ENCODE measurements at places on chromosomes 2 and 18.

- no peak for DNase-seq
Observed at GRCh38 chr2:219556413-219556812, 12.6 kb downstream of the TMEM198 start.

DNA sequence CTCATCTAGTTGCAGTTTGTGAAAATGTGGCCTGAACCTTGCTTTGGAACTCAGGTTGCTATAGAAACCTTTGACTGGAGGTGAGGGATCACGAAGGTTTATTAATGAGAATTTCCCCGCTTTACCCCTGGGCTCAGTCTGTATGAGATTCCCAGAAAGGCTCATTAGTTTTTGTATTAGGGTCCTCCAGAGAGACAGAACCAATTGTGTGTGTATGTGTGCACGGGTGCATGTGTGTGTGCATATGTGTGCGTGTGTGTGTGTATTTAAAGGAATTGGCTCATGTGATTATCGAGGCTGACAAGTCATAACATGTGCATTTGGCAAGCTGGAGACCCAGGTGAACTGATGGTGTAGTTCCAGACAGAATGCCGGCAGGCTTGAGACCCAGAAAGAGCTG, 113.8 kb upstream of the DLX2 start:
- DNase-seq = no peak

DNA sequence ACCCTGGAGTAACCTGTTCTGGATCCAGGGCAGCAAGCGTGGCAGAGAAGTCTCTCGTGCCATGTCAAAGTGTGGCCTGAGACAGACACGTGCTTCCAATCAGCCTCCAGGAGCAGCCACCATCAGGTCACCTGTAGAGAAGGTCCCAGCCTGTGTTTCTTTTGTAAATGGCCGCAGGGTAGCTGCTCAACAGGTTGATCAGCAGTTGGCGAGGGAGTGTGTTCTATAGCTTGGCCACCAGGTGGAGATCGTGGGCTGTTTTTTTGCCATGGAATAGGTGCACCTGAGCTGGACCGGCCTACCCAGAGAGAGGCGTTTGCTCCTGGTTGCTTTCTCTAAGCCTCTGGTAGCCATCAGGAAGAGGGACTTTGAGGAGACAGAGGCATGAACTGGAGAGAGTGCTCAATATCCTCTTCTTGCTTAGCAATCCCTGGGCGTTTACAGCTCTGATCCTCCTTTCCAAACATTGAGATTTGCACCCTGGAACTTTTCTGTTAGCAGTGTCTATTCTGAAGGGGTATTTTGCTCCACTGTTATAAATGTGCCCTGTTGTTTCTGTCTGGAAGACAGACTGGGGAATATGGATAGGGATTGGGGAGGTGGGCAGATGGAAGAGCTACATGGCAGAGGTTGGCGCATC, 34.2 kb upstream of the EN1 start:
- peak; percentile 47 for DNase-seq

- no peak for DNase-seq
Observed at GRCh38 chr2:218823196-218823855, 8.3 kb downstream of the PRKAG3 start.

DNA sequence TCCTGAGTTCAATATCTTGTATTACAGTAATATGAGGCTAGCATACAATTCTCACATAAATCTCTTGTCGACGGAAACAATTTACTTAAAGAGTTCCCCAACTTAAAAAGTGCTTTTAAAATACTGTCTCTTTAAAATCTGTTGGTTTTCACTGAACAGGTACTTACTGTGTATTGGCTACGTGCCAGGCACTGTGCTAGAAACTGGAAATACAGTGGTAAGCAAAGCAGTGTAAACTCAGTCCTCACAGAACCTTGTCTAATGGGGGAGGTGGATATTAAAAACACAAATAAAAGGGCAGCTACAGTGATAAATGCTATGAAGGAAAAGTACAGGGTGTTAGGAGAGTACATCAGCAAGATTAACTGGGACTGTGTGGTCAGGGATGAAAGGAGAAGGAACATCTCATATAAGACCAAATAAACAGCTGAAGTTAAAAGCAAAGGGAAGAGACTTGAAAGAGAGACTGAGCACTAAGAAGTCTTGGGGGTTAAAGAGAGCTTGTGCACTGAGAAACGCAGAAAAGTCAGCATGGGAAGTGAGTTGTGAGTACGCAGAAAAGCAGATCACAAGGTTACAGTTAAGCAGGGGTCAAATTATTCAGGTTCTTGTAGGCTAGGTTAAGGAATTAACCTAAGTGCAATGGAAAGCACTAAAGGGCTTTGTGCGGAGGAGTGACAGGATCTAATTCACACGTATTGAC, 52.5 kb downstream of the USP40 start:
- DNase-seq = no peak

DNA sequence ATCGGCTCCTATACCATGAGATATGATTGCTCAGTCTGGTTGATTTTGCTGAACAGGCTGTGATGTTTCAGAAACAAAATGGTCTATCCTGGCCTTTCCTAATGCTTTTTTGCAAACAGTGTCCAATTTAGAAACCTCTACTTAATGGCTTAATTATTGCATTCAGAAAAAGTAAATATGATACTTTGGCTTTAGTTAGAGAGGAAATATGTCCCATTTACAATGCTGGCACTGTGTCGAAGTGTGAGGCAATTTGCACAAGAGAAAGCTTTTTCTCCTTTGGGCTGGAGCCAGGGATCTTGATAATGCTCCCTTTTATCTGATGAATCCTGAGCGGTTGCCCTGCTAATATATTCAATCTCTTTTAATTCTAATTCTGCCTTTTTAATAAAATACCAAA, 418.9 kb downstream of the EPHA4 start:
- DNase-seq = no peak

GRCh38 chr2:196984903-196985302, 58.4 kb upstream of the PGAP1 start:
- no peak for DNase-seq
